ENCODE measurements at places on chromosomes 12 and 14. TPM values are rescaled to one million over a fixed set of nuclear protein-coding genes. Genes with fewer than 3 reads are reported as not detected.

MORN3 gene
- 2.7 TPM for total RNA-seq

CCDC177 gene
- total RNA-seq: not detected

- DNase-seq: no peak
Observed at GRCh38 chr12:131675126-131676080, 35.5 kb upstream of the SFSWAP start.

TROAP gene
- 57.7 TPM for total RNA-seq

- DNase-seq: no peak
Observed at GRCh38 chr14:99790978-99791376, 2.2 kb upstream of the EML1 start.

DNA sequence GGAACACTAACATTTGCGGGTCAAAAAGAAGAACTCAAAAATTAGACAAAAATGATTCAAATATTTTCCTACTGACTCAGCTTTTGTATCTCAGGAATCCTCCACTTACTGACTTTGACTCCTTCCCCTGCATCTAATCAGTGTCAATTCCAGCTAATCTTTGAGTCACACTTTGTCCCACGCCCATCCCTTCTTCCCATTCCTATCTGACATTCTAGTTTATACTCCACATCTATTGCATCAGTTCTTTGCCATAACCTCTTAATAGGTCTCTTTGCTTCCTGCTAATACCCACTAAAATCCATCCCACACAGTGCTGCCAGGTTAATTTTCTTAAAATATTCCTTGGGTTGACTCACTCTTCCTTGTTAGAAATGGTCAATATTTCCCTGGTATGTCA, 19.1 kb downstream of the BBS10 start:
- no peak for DNase-seq

- no peak for DNase-seq
Observed at GRCh38 chr12:61780435-61780834, 479.8 kb upstream of the USP15 start.

GRCh38 chr12:114918535-114919233, 234.7 kb upstream of the TBX3 start:
- DNase-seq: no peak

- no peak for DNase-seq
Observed at GRCh38 chr12:25317553-25317952, 66.8 kb upstream of the KRAS start.

- DNase-seq: no peak
Observed at GRCh38 chr12:116539905-116540482, 19.2 kb upstream of the MAP1LC3B2 start.

AKAP5 gene
- total RNA-seq: 0.74 TPM

GRCh38 chr12:42790761-42791151, 201.2 kb upstream of the PRICKLE1 start:
- no peak for DNase-seq

DNA sequence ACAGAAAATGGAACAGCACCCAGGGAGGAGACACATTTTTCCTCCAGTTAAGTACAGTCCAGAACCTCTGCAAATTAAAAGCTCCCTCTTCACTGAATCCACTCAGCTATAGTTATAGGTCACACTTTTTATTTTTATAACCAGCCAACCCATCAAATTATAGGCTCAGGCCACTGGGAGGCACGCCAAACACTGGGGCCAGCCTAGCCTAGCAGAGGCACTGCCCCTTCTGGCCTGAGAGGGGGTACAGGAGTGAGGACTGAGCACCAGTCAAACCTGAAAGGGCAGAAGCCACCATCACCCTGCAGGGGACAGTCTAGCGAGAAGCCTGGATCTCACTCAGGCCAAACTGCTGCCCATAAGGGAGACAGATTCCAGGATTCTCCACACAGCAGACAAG, 19.3 kb downstream of the FMNL3 start:
- DNase-seq: no peak

DNA sequence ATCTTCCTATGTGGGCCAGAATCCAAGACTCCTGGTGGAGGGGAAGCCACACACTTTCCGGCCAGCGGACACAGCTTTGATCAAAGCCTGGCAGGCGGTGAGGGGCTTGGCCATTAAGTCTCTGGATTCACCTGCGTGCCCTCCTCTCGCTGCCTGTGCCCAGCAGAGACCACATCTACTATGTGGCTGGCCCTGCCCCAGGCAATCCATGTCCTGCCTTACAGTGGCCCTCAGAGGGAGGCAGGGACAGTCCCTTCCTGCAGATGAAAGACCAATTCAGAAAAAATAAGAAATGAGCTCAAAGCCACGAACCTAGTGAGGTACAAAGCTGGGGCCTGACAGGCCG, 82.7 kb upstream of the GPR68 start:
- DNase-seq: no peak

DNA sequence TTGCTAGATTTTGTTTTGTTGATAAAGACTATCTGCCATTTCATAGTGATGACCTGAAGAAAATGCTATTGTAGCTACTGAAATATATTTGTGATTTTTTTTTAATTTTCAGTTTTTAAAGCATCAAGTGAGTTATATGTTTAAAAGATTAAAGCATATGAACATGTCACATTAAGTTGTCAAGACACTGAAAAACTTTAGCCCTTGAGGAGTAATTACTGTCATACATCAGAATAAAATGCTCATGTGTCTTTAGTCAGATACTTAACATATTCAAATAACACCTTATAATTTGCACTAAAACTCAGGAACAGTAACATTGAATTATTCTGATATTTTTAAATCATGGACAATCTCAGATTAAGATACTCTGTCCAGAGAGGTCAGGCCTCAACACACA, 108.1 kb upstream of the ATXN7L3B start:
- DNase-seq: no peak

PLEK2 gene
- 4.1 TPM for total RNA-seq

DNA sequence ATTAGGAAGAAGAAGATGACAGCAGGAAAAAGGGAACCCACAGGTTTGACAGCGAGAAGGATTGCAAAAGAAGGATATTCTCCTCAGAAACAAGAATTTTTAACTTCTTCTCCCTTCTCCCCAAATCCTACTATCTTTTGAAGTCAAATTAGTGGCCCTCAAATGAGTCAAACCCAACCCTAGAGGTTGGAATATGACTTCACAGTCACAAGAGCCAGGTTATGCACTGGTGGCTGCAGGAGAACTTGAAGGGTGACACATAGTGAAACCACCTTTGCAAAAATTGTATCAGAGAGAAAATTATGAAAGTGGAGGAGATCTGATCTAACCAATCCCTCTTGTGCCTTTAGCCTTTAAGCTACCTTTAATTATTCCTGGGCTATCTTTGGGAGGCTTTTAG, 386.2 kb upstream of the CCDC196 start:
- peak; percentile 31 for DNase-seq

PTHLH gene
- total RNA-seq: 0.12 TPM

DNA sequence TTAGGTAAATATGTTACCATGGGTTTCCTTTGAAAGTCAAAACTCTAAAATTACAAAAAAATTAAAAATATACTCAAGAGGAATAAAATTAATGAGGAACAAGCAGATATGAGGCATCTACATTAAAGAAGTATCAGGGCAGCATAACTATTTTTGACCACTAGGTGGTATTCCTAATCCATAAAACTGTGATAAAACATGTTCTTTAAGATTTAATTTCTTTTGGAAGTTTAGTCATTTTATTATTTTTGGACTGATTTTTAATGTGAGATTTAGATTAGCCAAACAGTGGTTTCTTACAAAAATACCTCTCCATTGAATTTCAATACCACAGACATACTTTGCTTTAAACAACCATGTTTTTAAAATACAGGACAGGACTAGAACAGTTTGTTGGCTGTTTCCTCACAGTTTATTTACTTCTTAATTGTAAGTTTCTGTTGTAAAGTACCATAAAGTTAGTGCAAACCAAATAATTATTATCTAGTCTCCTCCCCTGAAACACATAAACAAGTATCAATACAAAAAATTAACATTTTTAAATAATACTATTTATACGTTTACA, 49.8 kb downstream of the NTS start:
- no peak for DNase-seq

DNA sequence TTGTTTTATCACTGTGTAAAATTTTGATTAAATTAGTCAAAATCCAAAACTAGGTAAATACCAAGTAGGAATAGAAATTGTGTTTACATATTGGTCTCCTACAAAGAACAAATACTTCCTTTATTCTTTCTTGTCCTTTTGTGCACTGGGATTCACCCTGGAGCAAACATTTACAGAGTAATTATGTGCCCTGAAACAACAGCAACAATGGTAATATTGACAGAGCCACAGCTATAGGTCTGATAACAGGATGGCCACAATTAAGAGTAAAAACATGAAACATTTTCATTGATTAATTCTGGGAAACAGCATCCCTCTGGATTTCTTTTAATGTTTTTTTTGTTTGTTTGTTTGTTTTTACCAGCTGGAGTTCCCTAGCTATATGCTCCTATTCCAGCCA, 61.2 kb downstream of the SLC38A6 start:
- DNase-seq: no peak

Measured in activated CD4-positive, alpha-beta memory T cell treated with anti-CD3 and anti-CD28 coated beads for 36 hours (primary cell).